Germinal center (tissue), 1 donor: ENCODE measurements at places on chromosomes 12 and 14.
A peak's percentile ranks its signal among the peaks of the same experiment; 100 is the strongest.

DNA sequence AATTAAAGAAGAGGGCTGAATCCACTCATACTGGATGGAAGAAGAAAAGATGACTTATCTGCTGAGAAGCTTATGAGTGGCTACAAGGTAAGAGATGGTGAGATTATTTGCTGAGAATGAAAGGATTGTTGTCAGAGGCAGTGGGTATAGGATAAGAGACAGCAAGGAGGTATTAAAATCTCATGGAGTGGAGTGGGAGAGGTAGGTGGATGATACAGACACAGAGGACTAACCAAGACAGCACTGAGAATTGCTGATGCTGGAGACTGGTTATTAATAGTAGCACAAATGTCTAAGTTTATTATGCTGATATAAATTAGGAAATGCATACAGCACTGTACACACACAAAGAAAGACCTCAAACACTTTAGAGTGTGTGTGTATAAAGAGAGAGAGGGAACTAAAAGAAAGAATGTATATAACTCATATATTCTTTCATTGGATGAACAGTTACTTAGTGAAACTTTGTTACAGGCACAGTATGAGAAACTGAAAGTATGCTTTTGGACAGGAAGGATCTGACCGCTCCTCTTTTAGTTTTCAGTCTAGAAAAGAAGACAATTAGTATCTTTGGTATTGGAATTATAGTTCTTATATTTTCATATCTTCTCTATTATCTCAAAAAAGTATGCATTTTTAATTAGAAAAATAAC lies 543.1 kb downstream of the LRFN5 start:
- no peak for DNase-seq

DNA sequence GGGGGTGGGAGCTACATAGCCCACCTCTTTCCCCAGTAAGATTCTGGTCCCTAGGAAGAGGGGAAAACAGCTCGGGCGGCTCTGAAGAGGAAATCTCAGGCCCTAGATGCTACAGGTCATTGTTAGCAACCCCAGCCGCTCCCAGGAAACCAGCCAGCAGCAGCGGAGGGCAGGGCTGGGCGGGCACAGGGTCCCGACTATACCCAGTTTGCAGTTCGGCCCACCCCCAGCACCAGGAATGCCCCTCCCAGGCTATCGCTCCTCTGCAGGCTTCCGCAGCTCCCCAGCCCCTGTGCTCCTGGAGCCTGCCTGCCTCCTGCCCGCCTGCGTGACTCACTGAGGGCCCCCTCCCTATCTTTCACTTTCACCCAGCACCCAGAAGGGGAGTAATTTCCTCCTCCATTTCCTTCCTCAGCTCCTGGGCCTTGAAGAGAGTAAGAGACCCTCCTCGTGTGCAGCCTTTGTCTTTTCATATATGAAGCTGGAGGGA lies 27.2 kb upstream of the PNMA1 start:
- DNase-seq: peak; percentile 72

GRCh38 chr12:43758247-43758727 lies 303 bp downstream of the PUS7L start:
- DNase-seq: no peak

DNA sequence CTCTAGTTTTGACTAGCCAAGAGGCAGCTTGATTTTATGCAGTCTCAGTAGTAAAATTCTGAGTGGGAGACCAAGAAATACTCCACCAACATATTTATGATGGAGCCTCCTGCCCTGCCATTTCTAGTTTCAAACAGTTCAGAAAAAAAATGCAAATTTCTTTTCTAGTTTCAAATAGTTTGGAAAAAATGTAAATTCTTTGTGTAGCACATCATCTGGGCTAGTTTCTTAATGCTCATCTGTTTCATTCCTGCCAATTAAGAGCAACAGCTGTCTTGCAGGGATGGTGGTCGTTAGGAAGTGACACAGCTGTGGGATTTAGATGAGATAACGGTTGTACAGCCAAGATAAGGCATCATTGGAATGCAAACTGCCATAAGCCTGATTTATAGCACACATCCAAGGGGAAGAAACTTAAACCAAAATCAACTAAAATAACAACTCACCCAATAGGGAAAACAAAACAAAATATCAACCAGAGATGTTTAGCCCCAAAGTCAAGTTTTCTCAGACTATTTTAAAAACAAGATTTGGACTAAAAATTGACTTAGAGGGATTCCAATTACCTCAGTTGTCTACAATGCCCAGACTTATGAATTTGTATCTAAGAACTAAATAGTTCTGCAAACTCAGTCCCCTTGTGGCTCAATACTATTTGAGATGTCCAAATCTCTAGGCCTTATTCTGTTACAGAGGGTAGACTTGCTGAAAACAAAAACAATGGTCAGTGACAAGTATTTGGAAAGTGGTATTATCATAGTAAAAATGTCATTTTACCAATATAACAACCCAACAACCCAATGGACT lies 291.3 kb upstream of the ATP2B1 start:
- DNase-seq: no peak

- DNase-seq: no peak
Measured at GRCh38 chr14:92074555-92074954, 31.8 kb downstream of the ATXN3 start.

- no peak for DNase-seq
Measured at GRCh38 chr14:22915886-22916521, 2.9 kb downstream of the RBM23 start.

GRCh38 chr12:129827102-129827865 lies 76.5 kb downstream of the TMEM132D start:
- DNase-seq: no peak

DNA sequence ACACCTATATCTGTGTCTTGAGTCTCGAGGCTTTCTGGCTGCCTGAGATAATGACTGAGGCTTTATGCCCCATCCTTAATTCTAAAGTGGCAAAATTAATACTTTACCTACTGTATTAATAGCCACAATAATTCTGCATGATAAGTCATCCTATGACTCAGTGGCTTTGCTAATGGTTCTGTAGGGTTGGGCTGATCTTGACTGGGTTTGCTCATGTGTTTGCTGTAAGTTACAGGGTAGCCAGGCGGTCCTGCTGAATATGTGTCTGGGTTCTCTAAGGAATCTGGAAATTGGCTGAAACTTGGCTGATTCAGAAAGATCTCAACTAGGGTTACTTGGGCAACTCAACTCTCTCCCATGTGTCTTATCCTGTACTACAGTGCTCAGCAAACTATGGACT lies 21.7 kb downstream of the MGST1 start:
- no peak for DNase-seq

- no peak for DNase-seq
Measured at GRCh38 chr14:67673451-67673850, 981 bp downstream of the VTI1B start.

GRCh38 chr12:108348842-108349241 lies 9.7 kb upstream of the CMKLR1 start:
- no peak for DNase-seq

DNA sequence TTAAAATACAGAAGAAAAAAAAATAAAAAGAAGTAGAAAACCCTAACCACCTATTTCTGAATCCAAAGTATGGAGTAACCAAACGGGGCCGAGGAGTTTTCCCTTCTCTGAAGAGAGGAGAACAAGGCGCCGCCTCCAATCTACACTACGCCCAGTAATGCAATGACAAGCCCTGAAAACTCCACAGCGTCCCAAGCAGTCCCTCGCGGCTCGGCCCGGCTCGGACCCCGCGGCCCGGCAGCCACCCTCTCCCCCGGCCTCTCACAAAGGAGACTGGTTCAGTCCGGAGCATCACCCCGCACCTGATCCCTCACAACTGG lies 371 bp downstream of the CHD8 start:
- no peak for DNase-seq

GRCh38 chr14:60956632-60957031 lies 24.2 kb downstream of the TRMT5 start:
- DNase-seq: no peak

- no peak for DNase-seq
Measured at GRCh38 chr12:32885831-32886230, 10.7 kb downstream of the PKP2 start.

GRCh38 chr14:94649543-94650443 lies 37.6 kb downstream of the SERPINA3 start:
- no peak for DNase-seq

GRCh38 chr12:93823616-93824391 lies 146.6 kb downstream of the CRADD start:
- DNase-seq: no peak

DNA sequence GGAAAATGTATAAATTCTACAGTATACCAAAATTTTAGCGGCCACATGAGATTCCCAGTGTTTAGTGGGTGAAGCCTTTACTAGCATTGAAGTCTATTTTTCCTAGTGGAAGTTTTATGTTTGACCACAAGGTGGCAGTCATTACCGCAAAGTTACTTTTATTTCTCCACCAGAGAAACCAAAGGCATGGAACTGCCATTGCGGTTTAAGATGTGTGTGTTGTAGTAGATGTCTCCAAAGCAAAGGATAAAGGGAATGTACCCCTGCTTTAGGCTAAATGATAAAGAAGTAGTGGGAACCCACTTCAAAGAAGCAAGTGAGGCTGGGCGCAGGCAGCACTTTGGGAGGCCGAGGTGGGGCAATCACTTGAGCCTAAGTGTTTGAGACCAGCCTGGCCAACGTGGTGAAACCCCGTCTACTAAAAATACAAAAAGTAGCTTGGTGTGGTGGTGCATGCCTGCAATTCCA lies 140.5 kb downstream of the PRKCH start:
- DNase-seq: peak; percentile 63

DNA sequence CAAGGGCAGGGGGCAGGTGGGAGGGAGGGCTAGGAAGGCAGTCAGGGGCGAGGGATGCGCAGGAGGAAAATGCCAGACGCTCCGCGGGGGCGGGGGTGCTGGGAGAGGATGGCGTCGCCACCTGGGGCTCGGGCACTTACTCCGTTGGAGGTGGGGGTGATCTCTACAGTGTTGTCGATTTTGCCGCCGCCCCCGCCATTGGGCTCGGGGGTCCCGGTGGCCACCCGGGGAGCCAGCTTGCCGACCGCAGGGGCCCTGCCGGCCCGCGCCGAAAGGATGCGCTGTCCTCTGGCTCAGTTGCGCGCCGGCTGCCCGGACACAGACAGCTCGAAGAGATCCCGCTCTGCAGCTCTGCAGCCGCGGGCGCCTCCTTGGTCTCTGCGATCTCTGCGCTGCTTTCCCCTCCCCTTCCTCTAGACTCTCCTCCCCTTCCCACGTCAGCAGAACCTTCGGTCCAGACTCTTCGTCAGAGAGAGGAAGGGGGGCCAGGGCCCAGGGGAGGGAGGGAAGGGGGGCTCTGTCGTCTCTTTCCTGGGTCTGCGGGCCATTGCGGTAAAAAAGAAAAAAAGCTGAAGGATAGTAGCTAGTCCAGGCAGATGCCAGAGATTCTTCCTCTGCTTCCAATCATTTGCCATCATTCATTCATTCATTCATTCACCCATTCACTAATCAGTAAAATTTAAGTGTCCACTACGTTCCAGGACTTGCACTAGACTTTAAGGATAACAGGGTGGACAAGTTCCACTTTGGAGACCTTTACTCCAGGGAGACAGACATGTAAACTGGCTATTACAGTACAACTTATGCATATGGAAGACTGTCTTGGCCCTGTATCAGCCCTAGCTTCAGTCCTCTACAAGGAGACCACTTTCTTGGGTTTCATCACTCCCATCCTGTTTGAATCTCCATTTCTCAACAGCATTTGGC lies at the start of gene SLC22A17:
Gene SLC22A17, minus strand, starts transcription at position 382 of the 927 bp plus-strand sequence.
- peak; percentile 30 for DNase-seq

DNA sequence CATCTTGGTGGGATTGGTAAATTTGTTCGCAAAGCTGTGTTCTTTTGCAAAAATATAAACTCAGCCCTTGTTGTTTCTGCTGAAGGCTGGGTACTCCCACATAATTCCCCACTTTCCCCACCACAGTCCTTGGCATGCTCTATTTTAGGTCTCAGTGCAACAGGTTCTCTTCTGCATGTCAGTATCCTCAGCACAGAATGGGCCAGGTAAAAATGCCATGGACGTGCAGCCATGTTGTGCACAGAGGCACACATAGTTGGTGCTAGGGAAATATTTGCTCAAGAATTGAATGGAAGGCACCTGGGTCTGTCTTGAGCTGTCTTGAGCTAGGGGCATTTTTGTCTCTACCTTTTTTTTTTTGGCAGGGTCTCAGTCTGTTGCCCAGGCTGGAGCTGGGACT lies 87.8 kb upstream of the LHX5 start:
- no peak for DNase-seq

DNA sequence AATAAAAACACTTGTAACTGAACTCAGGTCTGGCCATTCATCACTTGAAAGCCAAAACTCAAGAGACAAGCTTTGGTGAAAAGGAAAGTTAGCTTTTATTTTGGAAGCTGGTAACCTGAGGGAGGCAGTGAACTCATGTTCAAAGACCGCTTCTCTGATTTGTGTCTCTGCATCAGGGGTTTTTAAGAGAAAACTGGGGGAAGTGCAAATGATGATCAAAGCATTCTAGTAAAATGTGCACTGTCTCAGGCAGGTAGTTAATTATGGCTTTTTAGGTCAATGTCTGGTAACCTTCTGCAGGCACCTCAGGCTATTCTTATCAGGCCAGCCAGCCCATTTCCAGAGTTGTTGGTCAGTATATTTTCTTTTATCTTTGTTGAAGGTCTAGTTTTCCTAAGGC lies 162.2 kb downstream of the SYT10 start:
- DNase-seq: no peak

DNA sequence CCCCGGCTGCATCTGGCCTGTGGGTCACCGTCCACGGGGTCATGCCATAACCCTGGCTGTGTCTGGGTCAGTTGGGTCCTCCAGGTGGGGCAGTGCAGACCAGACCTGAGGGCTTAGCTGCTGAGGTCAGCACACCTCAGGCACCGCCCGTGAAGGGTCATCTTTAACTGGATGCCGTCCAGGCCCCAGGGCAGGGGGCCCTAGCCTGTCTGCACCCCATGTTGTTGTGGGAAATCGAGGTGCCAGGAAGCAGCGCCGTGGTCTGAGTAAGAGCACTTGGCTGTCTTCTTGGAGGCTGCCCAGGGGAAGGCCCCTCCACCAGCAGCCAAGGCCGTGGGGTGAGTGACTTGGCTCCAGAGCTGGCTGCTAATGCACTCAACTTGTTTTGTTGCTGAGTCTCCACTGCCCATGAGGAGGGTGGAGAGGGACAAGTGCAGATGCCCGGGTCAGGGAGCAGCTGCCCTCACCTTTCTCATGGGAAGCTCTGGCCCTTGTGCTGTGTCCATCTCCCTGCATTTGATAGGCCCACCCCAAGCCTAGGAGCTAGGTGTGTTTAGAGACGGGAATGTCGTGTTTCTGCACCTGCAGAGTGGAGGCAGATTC lies 317.2 kb downstream of the TMEM121 start:
- no peak for DNase-seq

DNA sequence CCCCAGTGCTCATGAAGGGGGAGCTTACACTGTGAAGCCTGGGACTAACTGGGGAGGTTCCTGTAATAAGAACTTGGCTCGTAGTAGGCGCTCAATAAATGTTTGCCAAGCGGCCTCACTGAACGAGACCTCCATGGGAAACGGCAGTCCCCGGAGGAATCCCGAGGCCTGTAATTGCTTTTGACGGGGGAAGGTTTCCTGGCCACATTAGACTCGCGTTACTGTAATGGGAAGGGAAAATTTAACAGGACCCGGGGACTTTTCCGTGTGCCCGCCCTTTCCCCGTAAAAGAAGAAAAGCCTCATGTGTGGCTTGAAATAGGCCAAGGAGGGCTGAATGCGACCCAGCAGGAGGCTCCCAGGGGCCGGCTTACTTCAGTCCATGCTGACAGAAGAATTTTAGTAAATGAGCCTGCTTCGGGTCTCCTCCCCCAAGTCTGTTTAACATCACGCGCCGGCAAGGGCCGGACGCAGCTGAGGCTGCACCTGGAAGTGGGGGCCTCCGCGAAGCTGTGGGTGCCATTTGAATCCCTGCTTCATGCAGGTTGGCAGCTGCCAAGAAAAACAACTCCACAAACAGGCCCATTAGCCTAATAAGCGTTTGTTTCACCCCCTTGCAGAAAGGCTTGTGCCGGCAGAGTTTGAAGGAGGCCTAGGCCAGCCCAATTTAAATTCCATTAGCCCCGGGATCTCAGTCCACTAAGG lies 39.8 kb upstream of the PWP1 start:
- no peak for DNase-seq
